Umbilical cord (tissue), 2 donors: ENCODE measurements at places on chromosomes 6 and 20.

DNA sequence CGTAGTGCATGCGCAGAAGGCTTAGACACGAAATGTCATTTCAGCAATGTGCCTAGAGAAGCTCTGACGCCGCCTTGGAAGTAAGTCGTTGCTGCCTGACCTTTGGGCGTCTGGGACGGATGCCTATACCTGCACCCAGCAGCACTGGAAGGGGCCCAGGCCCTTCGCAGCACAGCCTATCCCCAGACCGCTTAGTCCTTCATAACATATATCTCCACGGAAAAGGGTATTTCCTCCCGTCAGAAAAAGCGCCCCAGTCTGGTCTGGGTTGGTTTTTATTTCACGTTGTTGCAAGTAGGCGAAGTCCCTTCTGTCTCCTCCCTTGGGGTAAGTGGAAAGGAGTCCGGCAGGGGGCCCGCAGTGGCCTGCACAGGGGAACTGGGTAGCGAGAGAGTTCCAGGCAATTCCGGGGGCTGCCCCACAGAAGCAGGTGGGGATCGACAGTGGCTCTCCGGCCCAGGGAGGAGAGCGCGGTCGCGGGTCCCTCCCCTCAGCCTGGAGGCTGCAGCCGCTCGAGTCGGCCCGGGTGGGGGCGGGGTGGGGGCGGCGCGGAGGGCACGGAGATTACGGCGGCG is 559 bp upstream of the EYA4 start:
- no peak for DNase-seq

GRCh38 chr6:95478941-95479340 is 98.4 kb upstream of the MANEA start:
- DNase-seq = no peak

GRCh38 chr20:3748073-3748472 is 15.6 kb downstream of the HSPA12B start:
- DNase-seq = no peak

DNA sequence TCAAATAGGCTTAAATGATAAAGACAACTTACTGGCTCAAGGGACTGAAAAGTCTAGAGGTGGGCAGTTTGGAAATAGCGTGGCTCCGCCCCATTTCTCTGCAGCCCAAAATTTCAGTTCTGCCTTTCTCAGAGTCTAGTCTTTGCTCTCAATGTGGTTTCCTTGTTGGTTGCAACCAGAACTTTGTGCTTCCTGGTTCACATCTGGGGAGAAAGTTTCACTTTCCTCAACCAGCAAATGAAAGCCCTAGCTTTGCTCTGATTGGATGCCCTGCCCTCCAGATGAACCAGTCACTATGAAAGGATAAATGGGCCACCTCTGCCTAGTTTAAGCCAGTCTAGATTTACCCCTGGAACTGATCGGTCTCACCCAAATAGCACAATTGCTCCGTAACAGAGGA is 14.9 kb downstream of the SYCP2L start:
- DNase-seq = no peak

DNA sequence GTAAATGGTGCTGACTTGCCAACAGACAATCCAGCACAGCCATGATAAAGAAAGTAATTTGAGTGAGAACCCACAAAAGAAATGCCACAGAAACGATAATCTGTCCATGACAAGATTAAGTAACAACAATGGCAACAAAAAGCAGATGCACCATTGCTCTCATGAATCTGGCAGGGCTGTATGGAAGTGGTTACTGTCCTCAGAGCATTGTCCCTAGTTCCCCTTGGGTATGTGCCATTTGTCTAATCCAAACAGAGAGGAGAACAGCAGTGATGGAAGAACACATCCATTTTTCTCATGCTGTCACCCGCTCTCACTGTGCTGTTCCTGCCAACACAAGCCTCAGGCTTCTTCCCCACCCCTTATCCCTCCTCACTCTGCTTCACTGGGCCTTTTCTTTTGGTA is 65.8 kb downstream of the REV3L start:
- no peak for DNase-seq

DNA sequence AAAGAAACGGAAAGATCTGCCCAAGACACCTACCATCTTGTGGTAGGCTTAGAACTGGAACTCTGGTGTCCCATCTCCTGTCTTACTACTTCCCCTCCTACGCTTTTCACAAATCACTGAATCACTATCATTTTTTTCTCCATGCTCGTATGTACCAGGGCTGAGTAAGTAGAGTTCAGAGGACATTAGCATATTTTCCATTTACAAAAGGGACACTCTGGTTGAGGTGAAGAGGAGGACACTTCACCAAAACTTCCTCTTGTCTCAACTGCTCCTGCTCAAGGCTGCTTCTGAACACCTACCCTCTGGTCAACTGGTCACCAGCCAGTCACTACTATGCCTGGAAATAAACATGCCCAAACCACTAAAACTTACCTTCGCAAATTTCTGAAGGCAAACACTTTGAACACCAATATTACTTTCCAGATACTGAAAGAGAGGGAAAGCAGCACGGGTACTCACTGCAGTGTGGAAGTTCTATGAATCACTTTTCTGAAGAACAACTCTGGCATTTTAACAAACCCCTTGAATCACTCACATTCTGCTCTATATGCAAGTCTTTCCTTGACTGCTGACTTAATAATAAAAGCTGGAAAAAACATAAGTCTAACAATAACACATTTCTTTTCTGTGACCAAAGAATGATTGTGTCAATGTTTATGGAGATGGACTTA is 123.3 kb downstream of the INSM1 start:
- DNase-seq = no peak

- DNase-seq = peak; percentile 40
Observed at GRCh38 chr20:61803416-61803914, 262.2 kb downstream of the TAF4 start.

- DNase-seq = no peak
Observed at GRCh38 chr6:82785206-82785605, 280.4 kb downstream of the UBE3D start.

GRCh38 chr6:74579047-74579446 is 626.8 kb downstream of the COL12A1 start:
- no peak for DNase-seq
